Caudate nucleus (tissue), 63 donors: ENCODE measurements at places on chromosomes 5 and 9.

GRCh38 chr9:19192202-19193028, 38.1 kb upstream of the DENND4C start:
- DNase-seq = no peak

GRCh38 chr9:87226896-87227295, 270.8 kb upstream of the DAPK1 start:
- no peak for DNase-seq

- no peak for DNase-seq
Observed at GRCh38 chr5:6715271-6715670, 2.0 kb downstream of the TENT4A start.

DNA sequence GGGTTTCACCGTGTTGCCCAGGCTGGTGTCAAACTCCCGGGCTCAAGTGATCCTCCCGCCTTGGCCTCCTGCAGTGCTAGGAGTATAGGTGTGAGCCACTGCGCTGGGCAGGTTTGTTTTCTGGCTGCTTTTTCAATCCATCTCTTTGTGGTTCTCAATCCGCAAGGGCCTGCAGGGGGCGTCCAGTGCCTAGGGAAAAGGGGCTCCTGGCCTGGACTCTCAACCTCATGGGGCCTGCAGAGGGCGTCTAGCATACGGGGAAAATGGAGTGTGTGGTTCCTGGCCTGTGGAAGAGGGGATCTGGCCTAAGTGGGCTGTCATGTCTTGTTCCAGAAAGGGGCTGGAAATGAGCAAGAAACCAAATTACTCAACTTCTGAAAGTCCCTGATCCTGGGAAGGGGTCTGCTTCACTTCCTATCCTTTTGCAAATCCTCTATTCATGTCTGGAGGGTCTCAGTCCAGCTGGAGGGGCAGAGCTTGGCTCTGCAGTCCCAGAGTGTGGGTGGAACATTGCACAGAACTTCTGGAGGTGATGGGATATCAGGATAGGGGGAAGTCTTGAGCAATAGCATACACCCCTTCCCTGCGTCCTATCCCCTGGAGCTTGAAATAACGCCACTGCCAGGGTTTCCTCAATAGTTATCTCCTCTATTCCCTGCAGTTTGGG, 12.7 kb upstream of the CCL27 start:
- peak; percentile 6 for DNase-seq

GRCh38 chr9:18579536-18579935, 105.6 kb downstream of the ADAMTSL1 start:
- no peak for DNase-seq

GRCh38 chr5:139371482-139372435, 11.3 kb downstream of the SLC23A1 start:
- no peak for DNase-seq

DNA sequence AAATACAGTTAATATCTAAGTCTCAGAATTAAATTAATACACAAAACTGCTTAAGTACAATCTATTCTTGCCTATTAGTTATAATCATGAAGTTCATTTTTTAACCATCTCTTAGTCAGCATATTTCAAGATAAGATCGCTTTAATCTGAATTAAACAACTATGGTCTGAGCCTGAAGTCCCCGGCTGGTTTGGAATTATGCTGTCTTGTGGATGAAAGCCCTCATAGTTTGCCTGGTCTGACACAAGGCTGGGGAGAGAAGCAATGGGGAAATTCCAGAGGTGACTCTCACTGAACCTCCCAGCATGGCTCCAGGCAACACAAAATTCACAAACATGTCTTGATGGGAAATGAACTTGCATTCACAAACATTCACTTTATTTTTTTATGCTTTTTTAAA, 28.0 kb upstream of the GRAMD2B start:
- no peak for DNase-seq

DNA sequence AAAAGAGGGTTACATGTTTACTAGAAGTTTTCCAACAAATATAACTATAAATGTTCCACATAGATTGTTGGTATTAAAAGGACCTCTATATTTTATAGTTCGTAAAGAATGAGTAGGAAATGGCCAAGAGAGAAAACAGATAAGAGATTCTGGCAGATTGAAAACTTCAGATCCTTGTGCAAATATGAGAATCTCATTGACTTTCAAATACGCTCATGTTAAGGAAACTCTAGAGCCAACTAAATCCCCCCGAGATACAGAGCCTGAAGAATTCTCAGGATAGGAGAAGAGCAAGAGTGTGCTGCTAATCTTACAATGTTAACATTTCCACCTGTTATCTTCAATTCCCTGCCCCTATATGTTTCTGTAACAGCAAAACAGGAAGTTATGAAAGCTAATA, 159.0 kb upstream of the OR13F1 start:
- DNase-seq = no peak

DNA sequence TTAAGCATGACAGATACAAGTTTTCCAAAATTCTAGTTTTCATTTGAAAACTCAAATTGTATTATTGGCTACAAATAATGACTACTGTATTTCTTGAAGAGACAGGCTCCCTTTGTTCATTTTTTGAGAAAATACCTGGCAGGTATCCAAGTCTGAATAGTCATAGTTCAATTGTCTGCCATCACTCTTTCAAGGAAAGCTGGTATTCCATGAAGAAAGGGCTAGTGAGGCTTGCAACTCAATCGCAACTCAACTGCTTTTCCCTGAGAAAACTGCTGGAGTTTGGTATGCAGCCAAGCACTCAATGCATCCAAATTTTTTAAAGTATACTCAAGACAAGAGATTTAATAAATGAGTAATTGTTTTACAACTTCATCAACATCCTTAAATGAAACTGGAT, 61.4 kb upstream of the TRIO start:
- DNase-seq = no peak

DNA sequence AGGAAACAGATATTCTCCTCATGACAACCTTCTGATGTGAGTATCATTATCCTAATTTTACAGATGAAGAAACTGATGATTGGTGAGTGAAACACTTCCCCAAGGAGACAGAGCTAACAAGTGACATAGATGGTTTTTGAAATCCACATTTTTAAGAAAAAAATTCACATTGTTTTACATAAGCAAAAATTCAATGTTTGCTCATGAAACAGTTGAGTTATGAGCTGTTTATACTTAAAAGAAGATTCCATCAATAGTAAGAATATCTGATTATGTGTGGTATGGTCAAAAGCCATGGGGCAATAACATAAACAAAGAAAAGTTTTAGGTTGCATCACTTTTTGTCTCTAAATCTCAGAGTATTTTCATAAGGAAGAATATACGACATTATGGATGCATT, 167.9 kb upstream of the PAPPA start:
- DNase-seq = no peak

GRCh38 chr9:37466037-37466709, 923 bp upstream of the ZBTB5 start:
- no peak for DNase-seq

DNA sequence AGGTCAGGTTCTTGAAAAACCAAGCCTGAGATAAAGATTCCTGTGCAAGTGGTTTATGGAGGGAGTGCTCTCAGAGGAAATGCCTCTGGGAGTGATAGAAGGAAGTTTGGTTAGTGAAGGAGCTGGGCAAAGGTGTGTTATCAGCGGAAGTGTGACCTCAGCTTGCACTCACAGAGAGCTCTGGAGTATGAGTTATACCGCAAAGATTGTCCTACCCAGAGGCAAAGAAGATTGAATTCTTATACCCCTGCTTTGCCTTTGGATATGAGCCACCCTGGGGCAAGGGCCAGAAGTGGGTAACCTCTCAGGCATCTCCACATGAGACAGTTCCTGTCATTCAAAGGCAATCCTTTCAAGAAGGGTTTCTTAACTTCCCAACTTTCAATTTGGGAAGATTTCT, 145.6 kb downstream of the MUSK start:
- no peak for DNase-seq

DNA sequence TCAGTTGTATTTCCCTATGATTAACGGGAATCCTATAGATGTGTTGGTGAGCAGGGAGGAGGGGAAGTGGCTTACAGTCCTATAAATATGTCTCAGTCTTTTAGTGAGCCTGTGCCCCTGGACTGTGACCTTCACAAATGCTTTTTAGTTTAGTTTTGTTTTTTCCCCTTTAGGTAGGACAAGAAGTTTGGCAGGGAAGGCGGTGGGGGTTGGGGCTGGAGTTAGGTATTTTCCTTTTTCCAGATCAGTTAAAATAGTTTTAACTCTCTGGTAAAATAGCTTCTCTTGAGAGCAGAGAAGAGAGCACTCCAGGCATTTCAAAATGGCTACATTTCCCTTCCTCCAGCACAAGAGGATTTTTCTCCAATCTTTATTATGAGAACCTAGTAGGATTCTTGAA, 272.1 kb downstream of the SPATA31D1 start:
- no peak for DNase-seq

DNA sequence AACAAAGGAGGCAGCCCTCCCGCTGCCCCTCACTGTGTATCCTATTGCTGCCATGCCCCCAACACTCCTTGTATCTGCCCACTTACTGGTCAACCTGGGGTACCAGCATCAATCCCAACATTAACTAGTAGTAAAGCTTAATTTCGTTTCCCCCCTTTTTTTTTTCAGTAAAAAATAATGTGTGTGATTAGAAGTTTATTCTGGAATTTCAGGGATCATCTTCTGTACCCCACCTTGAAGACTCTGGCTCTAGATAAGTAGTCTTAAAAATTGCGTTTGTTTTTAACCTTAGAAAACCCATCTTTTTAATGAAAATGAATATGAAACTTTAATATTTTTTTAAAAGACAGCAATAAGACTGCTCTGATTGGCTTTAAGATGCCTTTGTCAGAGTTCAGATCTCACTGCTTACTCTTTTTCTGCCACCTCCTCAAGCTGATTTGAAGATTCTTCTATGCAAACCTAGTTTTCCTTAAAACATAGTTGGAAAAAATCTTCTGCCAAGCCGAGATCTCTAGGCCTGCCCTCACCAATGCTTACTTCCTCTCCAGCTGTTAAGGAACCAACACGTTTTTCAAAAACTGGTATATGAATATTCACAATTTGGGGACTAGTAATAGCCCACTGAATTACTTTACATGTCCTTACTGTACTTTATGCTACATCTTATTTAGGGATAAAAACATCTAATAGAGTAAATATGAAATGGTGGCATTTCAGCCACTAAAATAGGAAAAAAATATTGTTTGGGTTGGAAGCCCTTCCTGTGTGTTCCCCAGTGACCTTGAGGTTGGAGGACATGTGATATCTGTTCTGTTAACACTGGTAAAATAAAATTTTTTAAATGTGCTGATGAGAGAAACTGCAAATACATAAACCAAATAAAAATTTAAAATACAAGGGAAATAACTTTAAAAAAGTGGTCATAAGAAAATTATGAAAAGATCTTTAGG, 4.0 kb upstream of the RHOBTB3 start:
- DNase-seq = no peak
